Stimulated activated memory B cell treated with anti-CD40 and anti-IgM and Interleukin-4, amounts not matched to agents 10 μg/mL and 1 μg/mL and 100 μg/mL, for 72 hours (primary cell): ENCODE measurements at places on chromosomes 3 and 15.
A peak's percentile ranks its signal among the peaks of the same experiment; 100 is the strongest.

DNA sequence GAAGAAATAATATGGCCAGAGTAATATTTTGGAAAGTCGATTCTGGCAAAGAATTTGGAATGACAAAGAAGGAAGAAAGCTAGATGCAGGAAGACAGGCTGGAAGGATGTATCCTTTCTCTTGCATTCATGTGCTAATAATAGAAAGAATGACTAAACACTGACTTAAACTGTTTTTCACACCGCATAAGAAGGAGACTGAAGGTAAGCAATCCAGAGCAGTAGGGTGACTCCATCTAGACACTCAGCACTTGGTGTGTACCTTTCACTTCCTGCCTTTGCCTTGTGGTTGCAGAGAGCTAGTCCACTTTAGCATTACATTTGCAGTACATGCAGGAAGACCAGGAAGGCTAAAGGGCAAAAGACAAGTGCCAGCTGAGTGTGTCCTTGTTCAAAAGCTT is 234.6 kb downstream of the RBMS3 start:
- no peaks in the 10 kb centered on the region for H3K36me3 ChIP-seq
- H3K4me1 ChIP-seq: no peaks in the 10 kb centered on the region
- H3K27ac ChIP-seq: no peak overlapping the region
- no peak for ATAC-seq
- H3K4me3 ChIP-seq: no peak overlapping the region
- no peaks in the 10 kb centered on the region for H3K27me3 ChIP-seq

GRCh38 chr3:179732661-179733348 is 80.0 kb downstream of the USP13 start:
- ATAC-seq: no peak
- H3K27ac ChIP-seq: no peak overlapping the region
- H3K4me1 ChIP-seq: no peaks in the 10 kb centered on the region
- H3K27me3 ChIP-seq: no peaks in the 10 kb centered on the region
- peaks cover 54% of the 10 kb centered on the region for H3K36me3 ChIP-seq

- no peaks in the 10 kb centered on the region for H3K27me3 ChIP-seq
- H3K27ac ChIP-seq: peak overlapping the region; percentile 51
- ATAC-seq: no peak
- H3K36me3 ChIP-seq: peaks cover 59% of the 10 kb centered on the region
- no peak overlapping the region for H3K4me3 ChIP-seq
These were observed 19.9 kb downstream of the TATDN2 start for GRCh38 chr3:10268116-10268515.

DNA sequence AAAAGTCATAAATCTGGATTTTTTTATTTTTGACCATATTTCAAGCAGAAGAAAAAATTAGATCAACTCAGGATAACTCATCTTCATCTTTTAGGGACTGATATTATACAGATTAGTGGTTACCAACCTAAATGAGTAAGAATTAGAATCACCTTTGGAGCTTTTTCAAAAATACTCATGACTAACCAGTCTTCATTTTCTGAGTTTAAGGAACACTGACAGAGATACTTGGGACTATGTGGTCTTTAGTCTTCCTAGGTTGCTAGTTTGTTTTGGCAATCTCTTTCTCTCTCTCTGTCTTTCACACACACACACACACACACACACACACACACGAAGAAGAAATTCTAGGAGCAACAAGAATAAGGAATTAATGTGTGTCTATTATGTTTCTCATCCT is 50.1 kb downstream of the TMOD3 start:
- H3K27ac ChIP-seq: no peak overlapping the region
- no peak overlapping the region for H3K4me3 ChIP-seq
- H3K27me3 ChIP-seq: no peaks in the 10 kb centered on the region
- peaks cover 38% of the 10 kb centered on the region for H3K36me3 ChIP-seq
- H3K4me1 ChIP-seq: peaks cover 14% of the 10 kb centered on the region
- no peak for ATAC-seq

DNA sequence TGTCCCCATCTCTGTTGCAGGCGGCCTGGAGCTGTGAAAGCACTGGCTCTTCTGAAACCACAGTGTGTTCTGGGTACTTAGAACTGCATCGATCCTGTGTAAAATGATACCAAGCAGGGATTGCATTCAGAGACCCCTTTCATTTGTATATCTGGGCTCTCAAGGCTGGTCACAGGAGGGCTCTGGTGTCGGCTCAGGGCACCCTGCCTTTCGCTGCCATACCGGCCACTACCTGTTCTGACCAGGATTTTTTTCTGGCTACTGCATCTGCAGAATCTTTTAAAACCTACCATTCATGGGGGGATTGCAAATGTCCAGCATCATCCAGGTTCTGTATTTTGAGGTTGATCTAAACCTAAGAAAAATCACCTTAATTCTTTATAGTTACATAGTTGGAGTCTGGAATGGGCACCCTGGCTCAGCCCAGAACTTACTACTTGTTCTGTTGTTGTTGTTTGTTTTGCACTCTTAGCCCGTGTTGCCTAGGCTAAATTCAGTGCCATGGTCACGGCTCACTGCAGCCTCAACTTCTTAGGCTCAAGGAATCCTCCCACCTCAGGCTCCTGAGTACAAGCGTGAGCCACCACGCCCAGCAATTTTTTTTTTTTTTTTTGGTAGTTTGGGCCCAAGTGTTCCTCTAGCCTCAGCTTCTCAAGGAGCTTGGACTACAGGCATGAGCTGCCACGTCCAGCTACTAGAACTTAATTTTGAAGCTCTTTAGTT is 52.7 kb downstream of the TRIM71 start:
- ATAC-seq: no peak
- no peaks in the 10 kb centered on the region for H3K36me3 ChIP-seq
- H3K4me1 ChIP-seq: no peaks in the 10 kb centered on the region
- no peak overlapping the region for H3K27ac ChIP-seq
- H3K4me3 ChIP-seq: no peak overlapping the region
- peaks cover 13% of the 10 kb centered on the region for H3K27me3 ChIP-seq

DNA sequence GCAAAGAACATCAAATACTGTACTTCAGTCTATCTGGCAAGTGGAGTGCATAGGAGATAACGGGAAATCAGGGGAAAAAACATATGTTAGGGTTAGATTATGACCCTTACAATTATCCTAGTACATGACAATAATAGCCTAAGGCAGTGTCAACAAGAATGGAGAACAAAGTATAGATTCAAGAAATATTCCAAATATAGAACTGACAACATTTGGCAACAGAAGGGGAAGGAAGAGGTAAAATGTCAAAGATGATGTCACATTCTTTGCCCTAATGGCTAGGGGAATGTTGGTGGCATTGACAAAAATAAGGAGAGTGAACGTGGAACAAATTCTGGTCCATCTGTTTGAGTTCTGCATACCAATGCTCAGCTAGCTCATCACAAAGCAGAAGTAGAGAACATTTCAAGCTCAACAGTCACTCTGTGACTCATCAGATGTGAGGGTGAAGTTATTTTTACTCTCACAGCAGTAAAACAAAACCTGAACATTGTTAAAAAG is 15.5 kb upstream of the ATP8B4 start:
- H3K27ac ChIP-seq: peak overlapping the region; percentile 91
- no peaks in the 10 kb centered on the region for H3K36me3 ChIP-seq
- H3K27me3 ChIP-seq: no peaks in the 10 kb centered on the region
